Eye (tissue), 1 donor: ENCODE measurements at places on chromosomes 1 and 21.

GRCh38 chr1:41704196-41704595 lies 214.5 kb downstream of the HIVEP3 start:
- peak; percentile 45 for DNase-seq

GRCh38 chr1:118360817-118361216 lies 175.8 kb upstream of the SPAG17 start:
- no peak for DNase-seq

GRCh38 chr1:230715510-230715909 lies 1.6 kb upstream of the AGT start:
- DNase-seq = no peak

DNA sequence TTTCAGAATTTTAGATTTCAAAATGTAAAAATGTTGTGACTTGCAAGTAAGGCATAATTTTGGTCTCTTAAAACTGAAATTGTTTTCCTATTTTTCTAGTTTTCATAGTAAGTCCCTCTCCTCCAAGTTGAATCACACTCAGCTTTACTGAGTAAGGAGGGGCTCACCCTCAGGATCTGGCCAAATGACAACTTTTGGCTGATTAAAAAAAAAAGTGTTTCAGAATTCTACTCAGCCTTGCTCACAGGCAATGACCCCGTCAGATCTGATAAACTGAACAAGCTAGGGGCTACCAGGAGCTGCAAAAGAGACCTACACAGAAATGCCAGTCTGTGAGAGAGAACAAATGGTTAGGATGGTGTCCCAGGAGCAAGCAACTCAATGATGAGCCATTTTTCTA lies 159.8 kb downstream of the PBX1 start:
- DNase-seq = no peak

DNA sequence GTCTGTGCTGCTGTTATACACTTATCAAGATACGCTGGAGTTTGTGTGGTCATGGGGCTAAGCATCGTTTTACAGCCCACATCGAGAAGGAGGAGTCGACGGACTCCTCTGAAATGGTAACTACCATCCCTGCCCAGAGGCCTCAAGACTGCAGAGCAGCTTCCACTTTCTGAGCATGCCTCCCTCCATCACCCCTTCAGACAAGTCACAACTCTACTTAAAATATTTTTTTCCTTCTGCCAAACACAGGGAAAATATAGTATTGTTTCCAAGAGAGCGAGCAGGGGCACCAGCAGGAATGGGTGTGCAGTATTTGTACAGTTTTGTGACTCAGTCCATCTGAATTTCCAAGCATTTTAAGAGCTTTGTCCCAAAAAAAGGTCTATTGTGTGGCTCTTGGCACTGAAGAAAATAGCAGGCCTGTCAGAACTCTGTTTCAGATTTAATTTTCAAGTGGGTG lies 14.1 kb downstream of the EVA1C start:
- DNase-seq = no peak

GRCh38 chr1:212650228-212650627 lies 41.7 kb downstream of the ATF3 start:
- DNase-seq = no peak

GRCh38 chr1:85289207-85289847 lies 12.9 kb upstream of the BCL10 start:
- no peak for DNase-seq

GRCh38 chr1:60133848-60134247 lies 60.3 kb upstream of the C1orf87 start:
- DNase-seq = no peak

DNA sequence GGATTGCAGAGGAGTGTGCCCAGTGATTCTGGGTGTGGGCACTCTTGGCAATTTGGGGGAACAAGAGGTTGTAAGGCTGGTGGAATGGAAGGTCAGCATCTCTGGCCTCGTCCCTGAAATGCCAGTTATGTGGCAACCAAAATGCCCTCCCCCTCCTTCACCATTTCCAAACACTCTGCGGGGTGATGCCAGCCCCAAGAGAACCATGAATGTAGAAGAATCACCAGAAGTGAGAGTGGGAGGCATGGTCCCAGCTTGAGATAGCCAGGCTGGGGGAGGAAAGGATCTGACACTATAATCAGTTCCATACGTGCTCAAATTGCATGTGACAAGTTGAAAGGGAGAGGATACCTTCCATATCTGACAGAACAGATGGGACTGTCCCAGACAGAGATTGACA lies 88.7 kb upstream of the EDN2 start:
- no peak for DNase-seq

GRCh38 chr1:200530623-200531261 lies 89.8 kb downstream of the KIF14 start:
- no peak for DNase-seq

GRCh38 chr1:82318921-82319320 lies 518.2 kb downstream of the ADGRL2 start:
- DNase-seq = no peak

DNA sequence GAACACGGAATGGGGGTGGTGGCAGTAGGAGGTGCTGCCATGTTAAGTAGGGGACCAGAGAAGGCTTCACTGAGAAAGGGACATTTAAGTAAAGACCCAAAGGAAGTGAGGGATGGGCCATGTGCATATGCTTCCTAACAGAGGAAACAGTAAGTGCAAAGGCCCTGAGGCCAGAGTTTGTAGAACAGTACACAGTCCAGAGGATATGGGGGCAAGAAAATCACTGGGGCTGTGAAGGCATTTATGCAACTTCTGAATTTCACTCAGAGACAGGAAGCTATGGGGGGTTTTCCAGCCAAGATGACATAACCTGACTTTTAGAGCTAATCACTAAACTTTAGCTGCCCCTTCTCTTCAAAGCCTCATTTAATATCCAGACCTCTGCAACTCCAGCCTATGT lies 202.5 kb upstream of the EDN2 start:
- DNase-seq = no peak

DNA sequence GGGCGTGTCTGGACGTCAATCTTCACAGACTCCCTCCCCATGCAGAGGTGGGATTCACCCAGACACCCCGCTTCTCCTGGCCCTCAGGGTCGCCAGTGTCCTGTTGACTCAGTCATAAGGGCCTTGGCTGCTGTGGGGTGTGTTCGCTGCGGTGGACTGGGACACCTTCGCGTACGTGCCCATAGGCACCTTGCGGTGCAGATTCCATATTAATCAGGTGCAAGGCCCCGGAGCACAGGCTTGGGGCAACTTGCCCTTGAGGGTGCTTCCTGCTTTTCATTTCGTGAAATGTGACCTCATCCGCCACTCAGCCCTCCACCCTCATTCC lies 398 bp upstream of the SLC30A10 start:
- no peak for DNase-seq

GRCh38 chr1:1889847-1890505 lies 911 bp downstream of the GNB1 start:
- DNase-seq = peak; percentile 80

DNA sequence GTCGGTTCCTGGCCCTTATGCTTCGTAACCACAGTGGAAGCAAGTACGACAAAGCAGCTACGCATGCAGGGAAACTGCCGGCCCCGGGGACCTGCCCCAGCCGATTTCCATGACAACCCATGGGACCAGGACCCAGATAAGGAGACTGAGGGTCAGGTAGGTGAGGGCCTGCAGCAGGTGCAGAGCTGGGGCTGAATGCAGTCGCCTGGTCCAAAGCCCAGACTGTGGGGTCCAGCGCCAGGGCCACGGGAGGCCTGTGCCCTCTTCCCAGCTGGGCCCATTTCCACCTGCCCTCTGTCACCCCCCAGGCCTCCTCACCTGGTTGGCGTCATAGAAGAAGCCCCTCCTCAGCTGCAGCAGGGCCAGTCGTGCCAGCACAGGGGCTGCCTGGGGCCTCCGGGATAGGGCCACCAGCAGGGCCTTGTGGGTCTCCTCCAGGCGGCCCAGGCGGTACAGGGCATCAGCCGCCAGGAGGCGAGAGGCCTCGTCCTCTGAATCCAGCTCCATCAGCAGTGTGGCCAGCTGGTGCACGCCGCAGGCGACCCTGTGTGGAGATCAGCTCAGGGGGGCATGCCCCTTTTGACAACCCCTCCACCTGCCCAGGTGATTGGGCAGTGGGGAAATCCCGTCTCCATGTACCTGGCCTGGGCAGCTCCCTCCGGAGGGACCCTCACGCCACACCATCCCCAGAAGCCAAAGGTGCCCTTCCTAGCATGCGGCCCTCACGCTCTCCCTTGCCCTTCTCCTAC lies 14.2 kb downstream of the TTC34 start:
- no peak for DNase-seq

GRCh38 chr1:203346060-203346768 lies 4.7 kb downstream of the FMOD start:
- peak; percentile 55 for DNase-seq

- DNase-seq = peak; percentile 13
These were observed 9.2 kb downstream of the ADCY10 start for GRCh38 chr1:167904652-167905130.

DNA sequence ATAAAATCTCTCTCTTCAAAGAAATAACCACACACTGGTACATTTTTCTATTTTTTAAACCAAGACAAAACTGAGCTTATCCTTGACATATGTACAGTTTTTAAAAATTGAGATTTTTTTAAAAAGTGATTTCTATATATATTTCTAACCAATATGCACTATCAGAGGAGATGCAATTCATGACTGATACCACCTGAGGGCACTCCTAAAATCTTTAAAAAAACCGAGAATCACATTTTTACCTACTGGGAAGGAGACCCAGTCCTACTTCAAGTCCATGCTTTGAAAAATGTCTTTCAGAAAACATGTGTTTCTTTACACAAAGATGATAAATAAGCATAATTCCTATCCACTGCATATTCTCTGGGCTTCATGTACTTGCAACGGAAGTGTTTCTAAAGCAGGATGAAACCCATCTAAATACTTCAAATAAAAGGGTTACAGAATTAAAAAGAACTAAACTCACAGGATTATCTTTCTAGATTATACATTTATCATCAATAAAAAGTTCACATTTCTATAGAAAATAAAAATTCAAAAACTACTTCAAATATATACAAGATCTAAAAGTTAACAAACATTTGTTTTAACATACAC lies 98.6 kb downstream of the ENAH start:
- peak; percentile 57 for DNase-seq

DNA sequence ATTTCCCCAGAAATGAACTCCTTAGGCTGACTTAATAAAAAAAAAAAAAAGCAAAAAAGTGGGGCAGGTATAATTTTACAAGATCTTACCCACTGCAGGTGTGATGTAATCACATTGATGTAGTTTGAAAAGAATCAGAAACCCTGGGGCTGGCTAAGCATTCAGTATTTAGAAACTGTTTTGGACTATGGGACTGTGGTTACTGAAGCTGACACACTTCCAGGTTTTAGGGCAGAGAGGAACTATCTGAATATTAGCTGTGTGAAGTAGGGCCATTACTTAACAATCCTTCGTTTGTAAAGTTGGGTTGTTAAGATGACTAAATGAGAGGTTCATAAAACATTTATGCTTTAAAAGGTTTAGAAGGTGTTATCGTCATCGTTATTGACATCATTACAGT lies 165.3 kb downstream of the FASLG start:
- DNase-seq = no peak

DNA sequence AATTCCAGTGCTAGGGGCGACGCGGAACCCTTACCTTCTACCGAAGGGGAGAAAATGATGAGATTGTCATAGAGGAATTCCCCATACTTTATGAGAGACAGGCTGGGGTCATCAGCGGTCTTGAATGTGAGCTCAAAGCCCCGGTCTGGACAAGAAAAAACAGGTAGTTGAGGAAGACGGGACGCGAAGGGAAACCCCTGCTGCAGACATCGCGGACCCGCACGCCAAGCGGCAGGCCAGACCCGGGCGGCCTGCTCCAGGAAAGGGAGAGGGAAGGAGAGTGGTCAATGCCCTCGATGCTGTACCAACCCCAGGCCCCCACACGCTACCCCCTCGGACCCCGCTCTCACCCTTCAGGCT lies 342 bp downstream of the DDOST start:
- DNase-seq = no peak

- DNase-seq = no peak
These were observed 7.0 kb downstream of the CD53 start for GRCh38 chr1:110879758-110880606.

DNA sequence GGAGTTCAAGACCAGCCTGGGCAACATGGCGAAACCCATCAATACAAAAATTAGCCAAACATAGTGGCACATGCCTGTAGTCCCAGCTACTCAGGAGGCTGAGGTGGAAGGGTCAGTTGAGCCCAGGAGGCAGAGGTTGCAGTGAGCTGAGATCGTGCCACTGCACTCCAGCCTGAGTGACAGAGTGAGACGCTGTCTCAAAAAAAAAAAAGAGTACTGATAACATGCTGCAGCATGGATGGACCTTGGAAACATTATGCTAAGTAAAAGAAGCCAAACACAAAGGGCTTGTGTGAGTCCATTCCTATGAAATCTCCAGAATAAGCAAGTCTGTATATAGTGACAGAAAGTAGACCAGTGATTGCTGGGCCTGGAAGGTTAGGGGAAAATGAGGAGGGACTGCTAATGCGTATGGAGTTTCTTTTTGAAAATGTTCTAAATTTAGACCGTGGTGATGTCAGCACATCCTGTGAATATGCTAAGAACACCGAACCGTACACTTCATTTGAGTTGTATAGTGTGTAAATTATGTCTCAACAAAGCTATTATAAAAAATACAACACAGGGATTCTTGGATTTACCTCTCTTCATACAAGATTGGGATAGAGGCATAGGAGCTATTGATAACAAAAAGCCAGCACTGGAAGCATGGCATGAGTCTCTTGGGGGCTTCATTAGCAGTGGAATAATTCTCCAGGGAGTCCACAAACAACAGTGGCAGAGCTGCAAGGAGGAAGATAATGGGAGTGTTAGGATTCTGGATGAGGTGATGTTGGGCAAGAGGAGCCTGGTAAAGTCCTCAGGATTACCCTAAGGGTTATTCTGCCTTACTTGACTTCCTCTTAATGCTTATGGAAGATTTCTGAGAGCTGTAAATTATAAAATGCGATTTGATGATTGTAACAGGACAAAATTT lies 73.5 kb downstream of the TTC3 start:
- no peak for DNase-seq
